Stimulated activated CD8-positive, alpha-beta memory T cell treated with anti-CD3 and anti-CD28 coated beads, Interleukin-4, amount 100 ng/mL, for 4 hours (primary cell): ENCODE measurements at places on chromosomes 11 and 22.

- DNase-seq: no peak
Observed at GRCh38 chr11:12927221-12927620, 81.9 kb upstream of the RASSF10 start.

DNA sequence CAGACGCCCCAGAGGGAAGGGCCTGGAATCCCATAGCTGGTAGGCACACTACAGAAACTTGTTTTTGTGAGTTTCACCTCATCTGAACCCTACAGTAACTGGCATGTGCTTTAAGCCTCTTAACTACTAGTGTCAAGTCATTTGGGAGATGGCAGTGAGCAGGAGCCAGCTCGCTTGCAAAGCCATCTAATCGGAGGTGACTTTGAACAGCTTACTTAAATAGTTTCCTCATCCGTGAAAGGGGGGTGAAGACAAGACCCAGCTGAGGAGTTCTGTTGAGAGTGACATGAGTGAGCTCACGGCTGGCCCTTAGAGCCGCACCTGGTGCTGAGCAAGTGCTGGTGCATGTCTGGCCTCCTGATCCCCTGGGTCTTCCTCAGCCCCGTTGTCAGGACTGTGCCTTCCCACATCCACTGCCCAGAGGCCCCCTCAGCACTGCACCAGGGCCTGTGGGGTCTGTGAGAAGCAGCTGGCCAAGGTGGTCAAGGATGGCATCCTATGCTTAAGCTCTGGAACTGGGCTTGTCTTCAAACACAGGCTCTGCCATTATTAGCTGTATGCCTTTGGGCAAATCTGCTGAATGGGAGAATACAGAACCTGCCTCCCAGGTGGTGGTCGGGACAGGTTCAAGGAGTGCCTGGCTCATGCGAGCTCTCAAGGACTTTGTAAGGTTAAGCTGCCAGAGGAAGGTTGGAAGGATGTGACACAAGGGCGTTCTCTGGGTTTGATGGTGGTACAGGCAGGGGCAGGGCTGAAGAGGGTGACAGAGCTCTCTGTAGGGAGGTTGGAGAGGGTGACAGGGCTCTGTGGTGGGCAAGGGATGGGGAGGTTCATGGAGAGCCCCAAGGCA, 27.3 kb downstream of the INCENP start:
- DNase-seq: no peak

DNA sequence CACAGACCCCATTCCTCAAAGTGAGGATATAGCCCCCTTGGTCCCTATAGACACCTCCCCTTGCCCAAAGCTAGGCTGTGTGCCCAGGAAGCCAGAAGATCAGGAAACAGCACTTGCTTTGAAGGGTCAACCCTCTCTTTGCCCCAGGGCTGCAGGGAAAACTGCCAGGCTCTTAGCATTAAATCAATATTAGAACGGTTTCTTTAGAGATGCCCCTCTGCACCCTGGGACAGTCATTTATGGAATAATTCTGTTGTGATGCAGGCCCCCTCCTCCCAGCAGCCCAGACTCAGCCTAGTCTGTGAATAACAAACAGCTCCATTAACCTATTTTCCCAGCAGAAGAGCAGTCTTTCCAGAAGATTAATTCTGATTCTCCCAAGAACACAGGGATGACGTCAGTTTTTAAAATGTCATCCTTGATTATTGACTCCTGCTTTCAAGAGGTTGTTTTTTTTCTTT, 11.6 kb upstream of the CAPN5 start:
- DNase-seq: no peak

GRCh38 chr22:32745251-32745995, 56.1 kb upstream of the TIMP3 start:
- no peak for DNase-seq

DNA sequence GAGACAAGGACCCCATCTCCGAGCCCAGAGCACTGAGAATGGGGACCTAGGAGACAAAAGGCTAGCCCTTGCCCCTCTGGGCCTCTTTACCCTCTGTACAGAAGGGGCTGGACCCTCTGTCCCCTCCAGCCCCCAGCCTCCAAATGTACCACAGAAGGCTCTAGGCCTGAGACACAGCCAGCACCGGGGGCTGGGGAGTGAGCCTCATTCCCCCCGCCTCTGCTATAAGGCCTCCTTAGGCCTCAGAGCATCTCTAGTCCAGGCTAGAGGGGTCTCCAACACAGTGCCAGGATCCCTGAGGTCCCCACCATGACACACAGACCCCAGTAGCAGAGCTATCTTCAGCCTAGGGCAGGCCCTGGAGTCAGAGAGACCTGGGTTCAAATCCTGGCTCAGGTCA, 4.8 kb downstream of the SMTN start:
- DNase-seq: no peak

GRCh38 chr11:113531083-113531482, 55.9 kb upstream of the DRD2 start:
- no peak for DNase-seq

DNA sequence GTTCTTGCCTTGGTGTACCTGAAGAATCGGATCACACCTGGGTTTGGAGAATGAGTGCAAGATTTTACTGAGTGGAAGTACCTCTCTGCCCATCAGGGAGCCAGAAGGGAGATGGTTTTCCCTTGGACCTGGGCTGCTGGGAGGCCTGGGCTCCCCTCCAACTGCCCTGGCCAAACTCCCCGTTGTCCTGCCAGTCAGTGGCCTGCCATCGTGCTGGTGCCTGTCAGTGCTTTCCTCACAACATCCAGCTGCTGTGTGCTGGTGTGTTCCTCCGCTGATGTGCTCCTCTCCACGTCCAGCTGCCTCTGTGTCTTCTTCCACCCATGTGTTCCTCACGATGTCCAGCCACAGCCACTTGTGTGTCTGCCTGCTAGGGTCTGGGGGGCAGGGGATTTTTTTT, 87.9 kb upstream of the CLPB start:
- DNase-seq: no peak

DNA sequence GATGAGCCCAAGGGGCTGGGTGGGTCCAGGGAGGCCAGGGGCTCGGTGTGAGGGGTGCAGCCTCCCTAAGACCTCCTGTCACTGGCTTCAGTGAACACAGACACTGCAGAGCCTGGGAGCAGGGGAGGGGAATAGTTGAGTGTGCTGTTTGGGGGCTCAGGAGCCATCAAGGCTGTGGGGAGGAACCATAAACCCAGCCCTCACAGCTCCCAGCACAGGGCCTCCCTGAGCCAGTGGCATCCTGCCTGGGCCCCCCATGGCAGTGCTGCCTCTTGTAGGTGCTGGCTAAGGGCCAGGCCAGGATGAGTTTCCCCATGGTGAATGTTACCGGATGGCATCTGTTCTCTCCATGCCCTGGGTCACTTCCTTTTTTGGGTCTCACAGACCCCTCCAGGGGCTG, 25.5 kb downstream of the KCNJ5 start:
- DNase-seq: no peak

GRCh38 chr22:21082248-21082647, 36.5 kb downstream of the LRRC74B start:
- DNase-seq: no peak

DNA sequence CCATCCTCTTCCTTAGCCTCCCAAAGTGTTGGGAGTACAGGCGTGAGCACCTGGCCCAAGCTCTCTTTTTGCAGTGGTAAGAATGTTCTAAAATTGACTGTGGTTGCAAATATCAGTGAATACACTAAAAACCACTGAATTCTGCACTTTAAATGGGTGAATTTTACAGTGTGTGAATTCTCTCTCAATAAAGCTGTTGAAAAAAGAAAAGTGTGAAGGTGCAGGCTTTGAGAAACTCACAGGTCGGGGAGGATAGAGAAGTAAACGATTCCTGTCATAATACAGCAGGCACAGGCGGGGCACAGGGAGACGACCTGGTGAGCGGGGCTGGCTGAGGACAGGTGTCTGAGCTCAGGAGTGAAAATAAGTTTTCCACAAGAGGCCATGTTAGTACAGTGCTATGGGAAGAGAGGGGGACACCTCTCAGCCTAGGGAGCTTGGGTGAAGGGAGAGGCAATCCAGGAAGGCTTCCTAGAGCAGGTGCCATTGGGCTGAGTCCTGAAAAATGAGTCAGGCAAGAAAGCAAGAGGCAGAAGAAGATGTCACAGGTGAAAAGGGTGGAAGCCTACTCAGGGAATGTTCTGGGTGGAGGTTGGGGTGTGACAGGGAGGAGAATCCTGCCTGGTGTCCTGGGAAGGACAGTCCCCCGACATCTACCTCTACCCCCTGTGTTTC, 26.1 kb downstream of the LIF start:
- DNase-seq: no peak

DNA sequence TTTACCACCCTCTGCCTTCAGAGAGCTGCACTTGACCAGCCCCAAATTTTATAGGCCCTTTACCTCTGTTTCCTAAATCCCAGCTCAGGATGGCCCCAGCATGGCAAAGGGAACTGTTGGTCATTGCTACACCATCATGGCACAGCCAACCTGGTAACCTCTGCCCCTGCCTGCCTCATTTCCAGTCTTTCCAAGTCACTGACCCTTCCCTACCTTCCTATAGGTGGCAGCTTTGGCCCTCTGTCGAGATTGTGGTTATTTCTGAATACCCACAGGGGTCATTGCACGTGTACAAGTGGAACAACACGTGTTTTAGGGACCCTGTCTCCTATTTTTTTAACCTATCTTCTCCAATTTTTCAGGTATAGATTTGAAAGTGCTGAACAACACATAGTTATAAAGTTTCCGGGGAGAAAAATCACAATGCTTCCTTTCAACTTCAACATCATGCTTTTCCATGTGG, 2.8 kb downstream of the GALNT18 start:
- DNase-seq: no peak

- no peak for DNase-seq
Observed at GRCh38 chr11:9057007-9057406, 34.4 kb downstream of the SCUBE2 start.

GRCh38 chr11:37100008-37100407, 502.0 kb upstream of the RAG2 start:
- DNase-seq: no peak

DNA sequence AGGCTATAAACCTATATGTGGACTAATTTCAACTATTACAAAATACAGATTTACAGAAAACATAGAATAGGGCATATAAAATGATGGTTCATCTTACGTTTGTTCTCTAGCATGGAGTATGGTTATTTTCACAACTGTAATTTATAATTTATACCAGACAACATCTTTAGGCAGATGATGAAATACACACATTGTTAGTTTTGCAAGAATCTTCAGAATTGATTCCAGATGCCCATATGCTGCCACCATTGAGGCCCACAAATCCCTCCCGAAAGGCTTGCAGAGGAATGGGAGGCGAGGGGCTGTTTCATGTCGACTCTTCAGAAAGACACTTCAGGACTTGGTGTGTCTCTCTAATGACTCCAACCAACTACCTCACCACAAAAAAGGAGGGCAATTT, 6.2 kb downstream of the PTPN5 start:
- DNase-seq: no peak

DNA sequence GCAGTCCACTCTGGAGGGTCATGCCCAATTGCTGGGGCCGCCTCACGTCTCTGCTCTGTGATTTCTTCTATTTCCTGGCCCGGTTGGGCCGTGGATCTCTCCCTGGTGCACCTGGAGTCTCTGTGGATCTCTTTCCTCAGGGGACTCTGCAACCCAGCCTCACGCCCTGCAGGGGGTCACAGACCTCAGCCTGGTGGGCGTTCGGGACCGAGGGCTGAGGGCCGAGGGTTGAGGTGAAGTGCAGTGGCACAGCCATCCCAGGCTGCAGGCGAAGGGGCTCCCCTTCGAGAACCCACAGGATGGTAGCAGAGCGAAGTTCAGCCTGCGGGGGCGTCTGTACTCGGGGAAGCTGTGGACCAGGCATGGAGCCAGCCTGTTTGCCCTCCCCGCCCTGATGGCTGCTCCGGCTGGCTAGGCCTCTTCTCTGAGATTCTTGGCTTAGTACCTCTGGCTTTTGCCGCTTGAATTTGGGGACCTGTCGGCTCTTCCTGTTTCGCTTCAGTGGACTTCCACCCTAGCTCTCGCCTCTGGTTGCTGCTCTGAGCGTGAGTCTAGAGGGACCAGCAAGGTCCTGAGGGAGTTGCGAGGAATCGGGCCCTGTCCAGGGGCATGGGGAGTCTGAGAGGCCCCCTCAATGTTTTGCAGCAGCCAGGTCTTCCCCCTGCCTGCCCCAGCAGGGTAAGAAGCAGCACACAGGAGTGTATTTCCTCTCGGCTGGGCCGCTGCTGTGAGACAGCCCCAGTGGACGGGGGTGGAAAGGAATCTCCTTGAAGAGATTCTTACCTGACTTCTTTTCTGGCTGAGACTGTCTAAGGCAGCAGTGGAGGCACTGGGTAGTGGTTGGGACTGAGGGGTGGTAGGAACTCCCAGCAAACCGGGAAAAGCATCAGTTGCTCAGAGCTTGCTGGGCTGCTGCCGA, 140.8 kb downstream of the TBC1D22A start:
- DNase-seq: no peak

DNA sequence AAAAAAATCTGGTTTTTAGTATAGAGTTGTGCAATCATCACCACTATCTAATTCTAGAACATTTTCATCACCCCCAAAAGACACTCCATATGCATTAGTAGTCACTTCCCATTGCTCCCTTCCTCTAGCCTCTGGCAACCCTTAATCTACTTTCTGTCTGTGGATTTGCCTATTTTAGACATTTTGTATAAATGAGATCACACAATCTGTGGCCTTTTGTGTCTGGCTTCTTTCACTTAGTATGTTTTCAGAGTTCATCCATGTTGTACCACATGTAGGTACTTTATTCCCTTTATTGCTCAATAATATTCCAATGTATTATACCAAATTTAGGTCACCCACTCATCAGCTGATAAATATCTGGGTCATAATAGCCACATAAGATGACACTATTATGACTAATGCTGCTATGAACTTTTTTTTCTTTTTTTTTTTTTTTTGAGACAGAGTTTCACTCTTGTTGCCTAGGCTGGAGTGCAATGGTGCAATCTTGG, 67.5 kb upstream of the SCUBE2 start:
- no peak for DNase-seq

- DNase-seq: no peak
Observed at GRCh38 chr11:16193897-16194381, 162.4 kb downstream of the SOX6 start.

DNA sequence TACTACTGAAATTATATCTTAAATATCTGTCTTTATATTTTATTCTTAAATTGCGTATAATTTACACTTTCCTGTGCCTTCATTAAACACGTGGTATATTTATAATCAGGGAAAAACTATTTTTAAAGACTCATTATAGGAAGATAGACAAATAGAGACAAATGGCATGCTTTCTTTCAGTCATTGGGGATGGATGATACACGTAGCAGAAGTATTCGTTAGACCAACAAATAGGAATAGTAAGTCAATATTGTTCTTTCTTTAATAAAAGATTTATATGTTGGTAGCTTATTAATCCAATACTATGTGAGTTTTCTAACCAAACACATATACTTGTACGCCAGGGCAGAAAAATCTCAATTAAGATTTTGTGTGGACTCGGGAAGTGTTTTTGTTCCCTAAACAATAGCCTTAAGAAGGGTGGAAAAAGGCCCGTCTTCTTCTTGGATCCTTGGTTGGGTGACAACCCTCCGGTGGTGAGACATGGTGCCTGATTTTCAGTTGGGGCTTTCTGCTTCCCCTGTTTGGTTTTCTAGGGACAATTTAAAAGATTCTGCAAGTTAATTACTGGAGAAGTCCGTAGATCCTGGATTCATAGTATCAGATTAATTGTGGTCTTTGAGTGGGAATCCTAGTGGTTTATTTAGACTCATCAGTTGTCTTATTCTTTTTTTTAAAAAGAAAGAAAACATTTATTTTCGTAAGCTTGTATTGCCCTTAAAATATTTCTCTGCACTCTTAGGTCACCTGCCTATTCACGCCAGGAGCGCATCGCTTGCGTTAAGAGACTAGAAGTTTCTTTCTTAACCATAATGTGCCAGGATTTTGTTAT, 83.5 kb upstream of the WNT7B start:
- DNase-seq: no peak

GRCh38 chr11:48049036-48049435, 68.7 kb downstream of the PTPRJ start:
- DNase-seq: no peak
